H9 (cell line): ENCODE measurements at places on chromosomes 2 and 18.
A peak's percentile ranks its signal among the peaks of the same experiment; 100 is the strongest.

GRCh38 chr2:45192481-45192880 lies 183.2 kb upstream of the SIX2 start:
- DNase-seq: no peak

DNA sequence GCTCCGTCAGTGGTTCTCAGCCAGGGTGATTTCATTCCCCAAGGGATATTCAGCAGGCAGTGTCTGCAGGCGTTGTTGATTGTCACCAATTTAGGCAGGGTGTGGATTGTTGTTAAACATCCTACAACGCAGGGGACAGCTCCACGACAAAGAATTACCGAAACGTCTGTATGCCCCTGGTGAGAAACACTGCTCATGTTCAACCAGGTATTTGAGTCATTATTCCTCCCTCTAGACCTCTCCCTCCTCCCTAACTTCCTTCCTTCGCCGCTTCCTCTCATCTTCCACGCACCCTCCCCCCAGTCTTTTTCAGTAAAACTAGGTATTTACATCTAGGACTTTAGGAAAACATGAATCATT lies 50.8 kb downstream of the NCK2 start:
- no peak for DNase-seq

DNA sequence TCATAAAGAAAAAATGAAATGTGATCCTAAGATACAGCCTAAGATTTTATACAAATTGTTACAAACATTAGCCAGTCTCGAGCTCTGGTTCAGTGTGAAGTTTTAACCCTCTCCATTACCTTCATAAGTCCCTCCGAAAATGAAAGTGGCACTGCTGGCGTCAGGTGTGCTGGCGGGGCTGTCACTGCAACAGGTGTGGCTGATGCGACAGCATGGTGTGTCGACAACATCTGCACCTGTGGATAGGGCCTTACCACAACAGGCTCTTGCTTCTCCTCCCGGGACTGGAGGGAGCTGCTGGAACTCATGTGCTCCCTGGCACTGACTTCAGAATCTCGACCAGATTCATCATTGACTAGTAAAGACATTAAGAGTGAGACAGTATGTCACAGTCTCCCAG lies 10.3 kb downstream of the SAP130 start:
- no peak for DNase-seq

DNA sequence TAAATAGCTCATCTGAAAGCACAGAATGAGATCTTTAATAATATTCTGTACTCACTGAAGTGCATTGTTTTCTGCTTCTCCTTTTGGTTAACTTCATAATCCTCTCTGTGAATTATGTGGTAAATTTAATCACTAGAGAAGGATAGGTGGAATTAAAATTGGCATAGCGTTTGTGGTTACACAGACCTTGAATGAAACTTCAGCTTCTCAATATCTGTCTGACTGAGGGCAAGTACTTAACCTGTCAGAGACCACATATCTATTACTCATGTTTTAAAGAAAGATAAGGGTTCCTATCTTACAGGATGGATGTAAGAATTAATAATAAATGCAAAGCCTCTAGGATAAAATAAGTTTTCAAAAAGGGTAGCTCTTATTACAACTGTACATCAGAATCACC lies 861.8 kb downstream of the TRIB2 start:
- no peak for DNase-seq

DNA sequence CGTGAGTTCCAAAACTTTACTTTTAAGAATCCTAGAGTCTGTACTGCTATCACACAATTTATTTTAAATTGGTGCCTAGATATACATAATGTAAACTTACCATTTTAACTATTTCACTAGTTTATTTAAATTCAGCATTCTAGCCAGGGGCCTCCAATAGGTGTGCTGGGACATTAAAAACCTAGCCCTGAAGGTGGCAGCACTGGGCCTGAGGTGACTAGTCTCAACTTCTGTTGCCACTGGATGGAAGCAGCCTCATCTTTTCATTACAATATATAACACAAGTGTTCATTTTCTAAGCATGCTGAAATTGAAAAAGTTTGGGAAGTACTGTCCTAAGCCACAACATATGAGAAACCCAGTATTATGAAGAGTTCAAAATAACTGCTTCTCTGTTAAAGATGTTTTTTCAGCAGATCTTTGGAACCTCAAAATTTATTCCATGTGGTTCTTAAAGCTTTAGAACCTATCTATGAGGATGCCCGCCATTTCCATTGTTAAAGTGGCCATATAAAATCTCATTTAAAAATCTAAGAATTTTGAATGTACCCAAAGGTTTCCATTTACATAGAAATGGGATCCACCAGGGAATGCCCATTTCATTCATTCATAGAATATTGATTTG lies 2.9 kb upstream of the RBBP8 start:
- DNase-seq: peak; percentile 77

DNA sequence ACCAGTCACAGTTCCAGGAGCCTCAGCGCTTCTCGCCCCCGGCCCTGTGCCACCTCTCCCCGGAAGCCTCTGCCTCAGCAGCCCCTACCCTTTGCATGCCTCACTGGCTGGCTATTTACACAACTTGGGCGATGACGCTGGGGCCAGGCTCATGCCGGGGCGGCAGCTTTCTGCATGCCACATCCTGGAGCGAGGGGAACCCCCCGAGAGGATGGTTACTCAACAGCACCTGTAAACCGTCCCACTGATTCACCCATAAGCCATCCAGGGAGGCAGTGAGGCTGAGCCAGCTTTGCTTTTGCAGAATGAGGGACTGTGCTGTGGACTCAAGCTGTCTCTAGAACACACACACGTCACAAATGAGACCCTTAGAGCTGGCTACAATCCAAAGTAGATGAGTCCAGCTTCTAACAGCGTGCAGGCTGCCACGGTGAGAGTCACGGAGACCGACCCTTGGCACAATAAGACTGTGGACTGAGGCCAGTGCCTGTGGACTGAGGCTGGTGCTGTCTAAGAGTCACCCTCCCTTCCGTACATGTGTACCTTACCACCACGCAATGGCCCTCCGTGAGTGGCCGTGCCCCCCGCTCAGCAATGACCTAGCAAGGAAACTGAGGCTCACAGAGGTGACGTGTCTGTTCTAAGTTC lies 45.6 kb upstream of the ODC1 start:
- no peak for DNase-seq

DNA sequence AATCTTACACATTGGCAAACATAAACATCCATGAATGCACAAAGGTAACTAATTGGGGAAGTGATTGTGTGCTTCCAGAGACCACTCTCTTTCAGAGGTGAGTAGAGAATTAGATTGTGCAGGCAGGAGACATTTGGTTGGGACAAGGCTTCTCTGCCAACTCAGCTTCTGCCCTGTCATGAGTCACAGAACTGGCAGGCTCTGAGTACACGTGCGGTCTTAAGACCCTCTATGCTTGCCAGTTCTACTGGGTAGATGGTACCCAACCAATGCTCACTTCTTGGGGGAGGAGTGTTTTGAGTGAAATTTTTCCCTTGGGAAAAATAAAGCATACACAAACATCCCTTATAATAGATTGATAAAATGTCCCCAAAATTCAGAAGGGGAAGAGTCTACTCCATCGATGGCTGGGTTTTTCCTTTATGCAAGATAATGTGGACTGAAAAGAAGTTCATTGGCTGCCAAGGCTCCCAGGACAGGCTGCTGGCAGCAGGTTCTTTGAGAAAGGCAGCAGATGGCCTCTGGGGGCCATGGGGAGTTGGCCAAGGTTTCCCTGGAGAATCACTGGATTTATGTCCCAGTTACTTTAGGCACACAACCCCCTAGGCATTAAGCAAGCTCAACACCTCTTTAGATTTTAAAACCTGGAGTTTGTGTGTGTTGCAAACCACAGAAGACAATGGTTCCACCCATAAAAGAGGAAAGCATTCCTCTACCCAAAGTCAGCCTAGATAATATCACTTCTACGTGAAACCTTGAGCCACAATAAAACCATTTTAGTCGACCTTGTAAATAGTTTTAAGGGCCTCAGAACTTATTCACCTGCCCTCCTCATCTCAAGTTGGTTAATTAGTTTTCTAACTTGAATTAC lies 417.0 kb downstream of the TXNL1 start:
- no peak for DNase-seq
